ENCODE measurements at places on chromosomes 2 and 18.

GRCh38 chr2:237471438-237472186, 15.4 kb upstream of the MLPH start:
- no peak for DNase-seq

GRCh38 chr2:191150600-191151330, at the start of gene STAT4:
Gene STAT4 (minus strand): TSS chr2:191150994. CDS start chr2:191148203, 2,791 bp downstream.
- no peak for DNase-seq

DNA sequence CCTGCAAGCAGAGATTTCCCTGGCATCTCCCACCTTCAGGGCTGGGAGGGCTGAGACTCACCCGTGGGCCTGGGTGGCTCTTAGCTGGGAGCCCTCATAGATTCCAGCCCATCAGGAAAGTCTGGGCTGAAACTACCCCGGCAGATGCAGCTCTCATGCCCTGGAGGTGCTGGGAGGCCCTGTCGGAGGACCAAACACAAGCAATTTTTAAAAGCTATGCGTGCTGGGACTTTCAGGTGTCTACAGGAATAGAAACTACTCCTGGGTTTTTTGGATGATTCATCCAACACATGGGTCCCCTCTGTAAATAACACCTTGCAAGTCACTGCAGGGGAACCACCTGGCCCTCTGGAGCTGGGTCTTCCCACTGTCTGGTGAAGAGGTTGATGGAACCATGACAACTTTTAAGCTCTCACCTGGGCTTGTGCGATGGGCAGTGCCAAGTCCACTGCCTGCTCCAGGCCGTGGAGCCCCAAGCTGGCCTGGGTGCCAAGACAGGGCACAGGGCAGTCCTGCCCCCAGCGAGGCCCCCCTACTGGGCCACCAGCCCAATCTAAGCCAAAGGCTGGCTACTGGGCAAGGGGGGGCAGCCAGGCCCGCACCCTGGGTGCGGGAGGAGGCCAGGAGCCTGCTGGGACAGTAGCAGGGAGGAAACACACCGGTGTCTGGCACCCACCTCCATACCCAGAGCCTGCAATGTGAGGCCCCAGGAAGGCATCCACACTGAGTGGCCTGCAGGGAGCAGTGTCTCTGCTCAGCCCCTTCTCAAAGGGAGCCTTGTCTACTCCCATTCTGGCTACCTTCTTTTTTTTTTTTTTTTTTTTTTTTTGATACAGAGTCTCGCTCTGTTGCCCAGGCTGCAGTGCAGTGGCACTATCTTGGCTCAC, 1.1 kb upstream of the GPR55 start:
- no peak for DNase-seq

- no peak for DNase-seq
Observed at GRCh38 chr2:101823859-101824258, 126.4 kb downstream of the MAP4K4 start.

GRCh38 chr2:239930871-239931771, 94.0 kb downstream of the NDUFA10 start:
- DNase-seq, result no peak

DNA sequence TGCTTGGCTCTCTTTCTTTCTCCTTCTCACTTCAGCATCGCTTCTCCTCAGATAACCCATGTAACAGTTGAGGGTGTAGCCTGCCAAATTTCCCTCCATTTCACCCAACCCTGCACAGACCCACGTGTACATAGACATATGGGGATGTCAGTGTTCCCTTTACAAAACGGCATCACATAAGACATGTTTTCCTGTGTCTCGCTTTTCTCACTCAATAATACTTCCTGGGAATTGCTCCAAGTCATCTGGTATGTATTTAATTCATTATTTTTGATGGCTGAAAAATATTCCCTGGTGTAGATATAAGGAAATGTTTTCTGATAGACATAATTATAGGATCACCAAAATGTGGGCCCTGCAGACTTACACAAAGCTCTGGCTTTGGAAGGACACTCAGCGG, 176.8 kb downstream of the LOXHD1 start:
- no peak for DNase-seq

DNA sequence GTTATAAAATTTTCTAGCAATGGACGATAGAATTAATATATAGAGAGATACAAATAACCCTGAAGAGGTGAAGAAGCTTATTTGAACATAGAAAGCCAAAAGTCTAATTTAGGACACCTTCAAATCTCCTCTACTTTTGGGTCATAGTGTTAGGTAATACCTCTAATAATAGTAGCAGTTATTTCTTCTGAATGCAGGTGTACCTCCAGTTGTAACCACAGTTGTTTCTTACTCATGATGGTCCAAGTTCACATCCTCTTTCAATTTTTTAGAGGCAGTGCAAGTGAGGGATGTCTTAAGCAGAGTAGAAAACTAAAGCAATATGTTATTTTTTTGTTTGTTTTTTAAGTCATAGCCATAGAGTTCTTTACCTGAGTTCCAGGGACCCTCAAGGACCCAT, 429.5 kb downstream of the CCDC85A start:
- DNase-seq, result no peak

GRCh38 chr2:67318563-67318962, 78.6 kb upstream of the ETAA1 start:
- DNase-seq, result no peak

DNA sequence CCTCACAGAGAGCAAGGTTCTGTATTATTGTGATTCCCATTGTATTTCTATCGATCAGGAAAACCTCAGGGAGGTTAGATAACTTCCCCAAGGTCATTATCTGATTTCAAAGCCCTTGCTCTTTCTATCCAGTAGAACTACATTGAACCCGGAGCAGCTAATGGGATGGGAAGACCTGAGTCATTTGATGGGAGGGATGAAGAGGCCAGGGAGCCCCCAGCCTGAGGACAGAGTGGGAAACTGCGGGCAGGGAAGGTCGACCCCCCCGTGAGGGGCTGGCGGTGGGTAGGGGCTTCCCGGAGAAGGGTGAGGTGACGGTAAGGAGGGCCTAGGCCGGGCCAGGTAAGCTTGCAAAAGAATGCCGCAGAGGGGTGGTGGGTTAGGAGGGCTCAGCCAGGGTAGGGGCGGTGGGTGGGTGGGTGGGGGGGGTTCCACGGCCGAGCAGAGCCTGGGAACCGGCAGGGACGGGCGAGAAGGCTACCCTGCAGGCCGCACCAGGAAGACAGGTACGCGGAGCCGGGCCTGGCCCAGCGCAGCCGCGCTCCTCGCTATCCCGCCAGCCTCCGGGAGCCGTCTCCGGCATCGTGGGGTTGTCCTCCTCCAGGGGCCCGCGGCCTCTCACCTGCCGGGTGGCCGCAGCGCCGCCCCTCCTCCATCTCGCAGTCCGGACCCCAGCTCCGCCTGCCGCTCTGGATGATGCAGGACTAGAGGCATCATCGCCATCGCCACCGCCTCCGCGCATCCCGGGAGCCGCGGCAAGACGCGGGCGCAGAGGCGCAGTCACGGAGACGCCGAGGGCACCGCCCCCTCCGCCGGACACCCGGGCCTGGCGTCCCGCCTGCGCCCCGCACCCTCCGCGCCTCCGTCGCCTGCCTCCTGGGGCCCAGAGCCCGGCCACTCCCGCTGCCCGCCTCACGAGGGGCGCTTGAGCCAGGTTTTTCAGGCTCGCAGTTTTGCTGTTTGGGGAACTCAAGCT, at the start of gene GPR75:
TSS of gene GPR75 (minus strand) at position 762 of the 976 bp plus-strand sequence. CDS start 5,211 bp downstream, outside the sequence.
- DNase-seq, result no peak

DNA sequence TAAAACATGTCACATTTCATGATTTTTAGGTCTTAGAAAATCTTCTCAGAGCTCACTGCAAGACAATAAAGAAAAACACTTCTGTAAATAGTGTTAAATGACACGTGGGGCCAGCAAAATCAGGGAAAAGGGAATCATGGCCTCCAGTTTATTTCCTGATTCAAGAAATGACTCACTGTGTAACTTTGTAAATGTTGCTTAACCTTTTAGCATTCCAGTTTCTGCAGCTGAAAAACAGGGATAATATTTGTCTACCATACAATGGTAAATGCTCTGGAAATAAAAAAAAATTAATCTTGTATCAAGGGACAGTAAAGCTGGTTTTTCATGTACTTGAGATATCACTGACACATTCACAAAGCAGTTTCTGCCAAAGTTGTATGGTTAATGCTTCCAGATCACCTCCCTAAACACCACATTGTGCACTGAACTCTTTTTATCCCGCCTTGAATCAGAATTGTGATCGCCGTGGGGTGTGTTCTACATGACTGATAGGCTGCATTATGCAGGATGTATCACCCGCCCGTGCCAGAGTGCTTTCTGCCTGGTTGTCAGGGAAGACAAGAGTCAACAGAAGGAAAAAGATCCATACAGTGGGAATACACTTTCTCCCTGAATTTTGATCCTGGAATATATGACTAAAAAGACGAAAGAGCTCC, 238.8 kb downstream of the IKZF2 start:
- DNase-seq, result peak; percentile 79

GRCh38 chr18:8769509-8770095, 64.2 kb downstream of the MTCL1 start:
- DNase-seq, result no peak

GRCh38 chr18:41395695-41396094, 559.3 kb upstream of the PIK3C3 start:
- DNase-seq, result no peak

DNA sequence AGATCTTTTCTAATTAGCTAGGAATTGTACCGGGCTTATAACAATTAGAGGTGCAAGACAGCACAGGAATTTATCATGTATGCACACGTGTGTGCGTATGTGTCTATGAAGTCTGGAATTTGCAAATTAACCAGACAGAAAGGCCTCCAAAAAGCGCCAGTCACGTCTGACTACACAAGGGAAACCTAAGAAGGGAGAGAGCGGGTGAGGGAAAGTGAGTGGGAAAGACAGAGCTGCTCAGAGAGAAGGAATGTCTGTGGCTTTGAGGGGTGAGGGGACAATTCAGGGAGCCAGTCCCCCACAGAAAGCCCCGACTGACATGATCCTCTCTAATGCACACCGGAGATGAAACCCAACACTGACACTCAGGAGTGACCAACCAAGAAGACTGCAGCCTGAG, 197.7 kb upstream of the SH3BP4 start:
- DNase-seq, result no peak

DNA sequence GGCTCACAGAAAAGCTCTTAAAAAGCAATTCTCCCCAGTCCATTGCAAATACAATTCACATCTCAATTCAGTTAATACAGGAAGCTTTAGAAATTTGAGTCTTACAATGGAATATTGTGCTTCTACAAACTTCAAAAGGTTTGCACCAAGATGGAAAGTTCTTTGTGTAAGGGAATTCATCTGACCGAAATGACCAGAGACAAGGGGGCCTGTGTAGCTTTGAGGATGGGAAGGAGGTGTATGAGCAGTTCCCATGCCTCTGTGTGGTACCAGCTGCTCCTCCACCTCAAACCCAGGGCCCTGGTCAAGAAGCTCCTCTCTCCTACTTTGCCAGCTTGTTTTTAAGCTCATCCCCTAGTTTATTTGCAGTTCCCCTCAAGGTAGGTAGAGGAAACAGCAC, 312.8 kb upstream of the PKDCC start:
- no peak for DNase-seq

- no peak for DNase-seq
Observed at GRCh38 chr2:479490-480176, 191.7 kb upstream of the ALKAL2 start.

DNA sequence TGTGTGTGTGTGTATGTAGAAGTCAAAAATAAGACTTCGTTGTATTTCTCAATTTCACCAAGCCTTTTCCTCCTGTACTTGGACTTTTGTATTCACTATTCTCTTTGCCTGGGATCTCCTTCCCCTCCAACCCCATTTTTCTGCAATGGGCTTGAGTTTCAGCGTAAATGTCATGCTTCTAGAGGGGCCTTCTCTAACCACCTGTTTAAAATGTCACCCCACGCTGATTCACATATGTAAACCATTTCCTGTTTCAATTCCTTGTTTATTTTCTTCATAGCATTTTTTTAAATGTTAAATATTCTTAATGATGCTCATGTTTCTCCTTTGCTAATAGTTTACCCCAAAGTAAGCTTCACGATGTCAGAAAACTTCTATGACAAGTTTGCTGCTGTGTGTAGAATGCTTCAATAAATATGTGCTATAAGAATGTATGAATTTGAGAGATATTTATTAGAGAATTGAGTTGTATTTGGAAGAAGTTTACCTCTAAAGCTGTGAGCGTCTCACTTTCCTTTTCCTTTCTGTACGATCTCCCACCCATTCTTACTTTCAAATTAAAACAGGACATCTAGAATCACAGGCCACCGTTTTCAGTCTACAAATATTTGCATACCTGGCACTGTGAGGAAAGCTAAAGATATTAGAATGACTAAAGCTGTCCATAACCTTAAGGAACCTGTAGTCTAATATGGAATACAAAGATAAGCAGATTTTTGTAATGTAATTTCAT, 762.4 kb downstream of the LRRTM4 start:
- no peak for DNase-seq

DNA sequence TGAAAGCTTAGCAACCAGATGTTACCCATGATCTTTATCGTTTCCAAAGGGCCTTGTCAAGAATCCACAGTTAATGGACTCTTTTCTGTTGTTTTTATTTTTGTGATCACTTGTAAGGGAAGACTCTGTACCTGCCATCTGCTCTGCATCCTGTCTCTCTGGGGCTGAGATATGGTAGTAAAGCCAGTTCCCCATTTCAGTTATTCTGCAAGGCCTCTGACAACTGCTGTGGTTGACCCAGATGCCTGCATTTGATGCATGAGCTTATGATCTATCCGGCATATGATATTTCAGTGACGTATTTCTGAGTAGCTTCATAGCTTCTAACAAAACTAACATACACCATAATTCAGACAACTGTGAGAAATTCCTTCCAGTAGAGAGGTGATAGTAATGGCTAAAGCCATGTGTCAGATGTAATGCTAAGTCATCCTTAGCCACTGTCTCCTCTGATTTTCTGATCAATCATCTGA, 105.1 kb downstream of the TPO start:
- no peak for DNase-seq

- DNase-seq, result no peak
Observed at GRCh38 chr2:11122380-11122779, 32.9 kb upstream of the SLC66A3 start.

DNA sequence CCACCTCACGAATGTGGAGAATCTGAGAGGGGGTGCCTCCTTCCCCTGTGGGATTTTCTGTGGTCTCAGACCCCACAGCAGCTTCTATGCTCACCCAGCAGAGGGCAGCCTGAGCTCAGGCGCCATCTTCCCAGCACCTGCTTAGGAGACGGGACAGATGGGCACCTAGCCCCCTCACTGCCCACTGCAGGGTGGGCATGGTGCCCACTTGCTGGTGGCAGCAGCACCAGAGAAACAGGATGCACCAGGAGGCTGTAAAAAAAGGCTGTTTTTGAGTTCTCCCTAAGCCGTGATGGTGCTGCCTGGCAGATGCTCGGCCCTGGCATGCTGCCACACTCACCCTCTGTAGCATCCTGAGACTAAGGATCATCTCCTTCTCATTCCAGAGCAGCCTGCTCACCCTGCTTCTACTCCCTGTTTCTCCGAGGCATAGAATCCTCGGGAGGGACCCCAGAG, 19.1 kb upstream of the SLC20A1 start:
- DNase-seq, result no peak

- no peak for DNase-seq
Observed at GRCh38 chr2:102024410-102024809, 32.6 kb downstream of the IL1R2 start.
